Activated naive CD4-positive, alpha-beta T cell (primary cell): ENCODE measurements at places on chromosomes 3 and 15.

DNA sequence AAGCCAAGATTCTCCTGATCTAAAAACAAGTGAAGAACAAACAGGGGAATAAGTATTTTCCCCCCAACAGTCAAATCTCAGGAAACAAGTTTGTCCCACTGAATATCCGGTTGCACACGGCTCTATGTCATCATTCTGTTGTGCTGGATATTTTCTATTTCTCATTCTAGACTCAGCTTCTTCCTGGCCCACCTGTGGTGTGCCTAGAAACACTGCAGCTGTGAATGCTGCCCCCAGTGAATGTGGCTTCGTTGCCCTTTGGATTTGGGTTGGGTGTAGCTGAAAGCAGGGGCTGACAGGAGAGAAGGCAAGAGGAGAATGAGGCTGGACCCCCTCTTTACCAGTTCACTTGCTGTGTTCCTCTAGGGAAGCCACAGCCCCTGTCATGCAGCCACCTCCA is 181.2 kb upstream of the PROK2 start:
- no peak for DNase-seq

DNA sequence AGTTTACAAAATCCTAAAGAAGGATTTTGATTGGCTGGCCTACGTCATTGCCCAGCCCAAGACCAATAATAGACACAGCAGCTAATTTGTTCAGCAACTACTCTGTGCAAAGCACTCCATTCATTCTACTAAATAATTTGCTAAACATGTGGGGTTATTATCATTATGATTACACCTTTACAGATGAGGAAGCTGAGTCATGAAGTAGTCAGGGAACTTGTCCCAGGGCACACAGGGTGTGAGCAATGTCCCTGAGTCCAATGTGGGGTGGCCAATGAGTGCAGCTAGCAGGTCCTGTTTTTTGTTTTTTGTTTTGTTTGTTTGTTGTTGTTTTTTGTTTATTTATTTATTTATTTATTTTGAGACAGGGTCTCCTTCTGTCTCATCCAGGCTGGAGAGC is 183.6 kb downstream of the ABHD5 start:
- no peak for DNase-seq

DNA sequence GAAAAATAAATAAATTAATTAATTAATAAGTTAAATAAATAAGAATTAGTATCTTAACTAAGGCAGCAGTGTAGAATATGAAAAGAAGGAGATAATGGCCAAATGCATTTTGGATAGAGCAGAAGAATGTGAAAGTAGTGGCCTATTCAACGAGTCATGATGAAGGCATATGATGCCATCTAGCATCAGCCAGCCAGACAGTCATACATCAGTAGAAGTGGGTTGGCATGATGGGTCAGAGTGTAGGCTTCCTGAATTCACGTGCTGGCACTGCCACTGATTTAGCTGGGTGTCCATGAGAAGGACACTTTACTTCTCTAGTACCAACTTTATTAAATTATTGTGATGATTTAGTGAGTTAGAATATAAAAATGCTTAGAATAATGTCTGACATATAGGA is 256.1 kb upstream of the ARPP21 start:
- no peak for DNase-seq

DNA sequence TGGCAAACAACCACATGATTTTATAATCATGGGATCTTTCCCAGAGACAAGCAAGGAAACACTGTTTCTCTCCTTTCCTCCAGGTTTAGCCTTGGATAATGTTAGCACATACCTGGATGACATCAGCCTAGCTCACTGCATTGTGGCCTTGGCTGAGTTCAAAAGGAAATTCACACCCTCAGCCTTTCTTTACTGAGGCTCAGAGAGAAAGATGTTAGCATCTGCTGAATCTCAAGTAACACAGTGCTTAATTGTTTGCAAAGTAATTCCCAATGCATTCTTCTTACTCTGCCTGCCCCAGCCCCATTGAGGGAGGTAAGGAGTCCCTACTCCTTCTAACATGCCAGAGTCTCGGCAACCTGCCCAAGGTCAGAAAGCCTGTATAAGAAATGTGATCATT is 432.2 kb upstream of the LMCD1 start:
- DNase-seq, result no peak

DNA sequence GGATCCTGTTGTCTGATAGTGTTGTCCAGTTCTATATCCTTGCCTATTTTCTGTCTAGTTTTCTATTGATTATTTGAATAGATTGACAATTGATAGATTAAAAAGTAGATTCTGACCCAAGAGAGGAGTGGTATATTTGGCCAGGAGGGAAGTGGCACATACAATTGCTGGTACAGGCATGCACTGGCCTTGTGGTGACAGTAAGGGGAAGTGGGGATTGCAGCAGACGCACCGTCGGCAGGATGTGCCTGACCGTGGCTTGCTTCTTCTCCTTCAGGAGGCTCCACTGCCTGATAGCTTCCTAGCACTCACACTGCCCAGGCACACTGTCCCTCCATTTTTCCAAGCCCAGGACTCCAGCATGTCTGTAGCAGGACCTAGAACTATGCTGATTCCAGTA is 10.5 kb downstream of the GABRG3 start:
- no peak for DNase-seq

- no peak for DNase-seq
Observed at GRCh38 chr3:40845447-40845846, 320.7 kb downstream of the ZNF621 start.

- no peak for DNase-seq
Observed at GRCh38 chr3:174101244-174101643, 703.7 kb downstream of the NLGN1 start.

DNA sequence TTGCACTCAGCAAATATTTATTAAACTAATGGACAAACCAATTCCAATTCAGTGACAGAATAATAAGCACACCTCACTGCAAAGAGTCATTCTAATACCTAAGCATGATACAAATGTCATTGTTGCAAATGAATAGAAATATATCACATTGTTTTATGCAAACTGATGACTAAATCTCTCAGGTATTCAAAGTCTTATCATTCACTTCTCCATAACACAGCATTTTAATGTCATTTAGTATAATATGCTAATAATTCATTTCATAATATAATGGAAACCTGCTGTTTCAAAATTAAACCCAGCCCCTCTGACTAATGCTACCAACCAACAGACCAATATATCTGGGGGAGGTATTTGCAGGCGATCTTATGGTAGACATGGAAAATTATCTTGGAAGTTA is 71.8 kb downstream of the FGF7 start:
- DNase-seq, result no peak

- no peak for DNase-seq
Observed at GRCh38 chr15:36899696-36900095, 200.7 kb downstream of the MEIS2 start.

DNA sequence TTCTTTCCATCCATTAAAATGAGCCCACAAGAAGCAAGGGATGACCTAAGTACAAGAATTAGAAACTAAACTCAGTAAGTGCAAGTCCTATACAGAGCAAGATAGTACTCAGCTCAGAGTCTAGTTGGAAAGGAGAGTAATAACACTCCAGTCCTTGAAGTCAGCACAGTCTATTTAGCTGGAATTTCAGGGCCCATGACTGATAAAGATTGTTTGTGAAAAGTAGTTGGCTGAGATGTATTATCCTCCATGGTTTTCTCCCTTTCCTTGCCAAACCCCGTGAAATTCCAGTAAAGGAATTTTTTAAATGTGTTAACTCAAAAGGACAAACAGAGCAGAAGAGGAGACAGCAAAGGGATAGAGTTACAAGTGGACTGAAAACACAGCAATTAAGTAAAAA is 127.2 kb upstream of the STT3B start:
- no peak for DNase-seq
